Transverse colon (tissue), 4 donors: ENCODE measurements at places on chromosomes 13 and 19. TPM values are rescaled to one million over a fixed set of nuclear protein-coding genes. Genes with fewer than 3 reads are reported as not detected.

Gene ZNF540
- total RNA-seq = not detected

GRCh38 chr13:98222816-98223215 lies 45.7 kb upstream of the RNF113B start:
- no peak for DNase-seq

Gene NMRK2
- total RNA-seq = not detected

GRCh38 chr13:109779074-109779473 lies 7.3 kb downstream of the IRS2 start:
- no peak for DNase-seq

Gene PLIN5
- 6.0 TPM for total RNA-seq

Gene SOX1
- not detected for total RNA-seq

Gene HNRNPA1L2
- total RNA-seq = not detected

DNA sequence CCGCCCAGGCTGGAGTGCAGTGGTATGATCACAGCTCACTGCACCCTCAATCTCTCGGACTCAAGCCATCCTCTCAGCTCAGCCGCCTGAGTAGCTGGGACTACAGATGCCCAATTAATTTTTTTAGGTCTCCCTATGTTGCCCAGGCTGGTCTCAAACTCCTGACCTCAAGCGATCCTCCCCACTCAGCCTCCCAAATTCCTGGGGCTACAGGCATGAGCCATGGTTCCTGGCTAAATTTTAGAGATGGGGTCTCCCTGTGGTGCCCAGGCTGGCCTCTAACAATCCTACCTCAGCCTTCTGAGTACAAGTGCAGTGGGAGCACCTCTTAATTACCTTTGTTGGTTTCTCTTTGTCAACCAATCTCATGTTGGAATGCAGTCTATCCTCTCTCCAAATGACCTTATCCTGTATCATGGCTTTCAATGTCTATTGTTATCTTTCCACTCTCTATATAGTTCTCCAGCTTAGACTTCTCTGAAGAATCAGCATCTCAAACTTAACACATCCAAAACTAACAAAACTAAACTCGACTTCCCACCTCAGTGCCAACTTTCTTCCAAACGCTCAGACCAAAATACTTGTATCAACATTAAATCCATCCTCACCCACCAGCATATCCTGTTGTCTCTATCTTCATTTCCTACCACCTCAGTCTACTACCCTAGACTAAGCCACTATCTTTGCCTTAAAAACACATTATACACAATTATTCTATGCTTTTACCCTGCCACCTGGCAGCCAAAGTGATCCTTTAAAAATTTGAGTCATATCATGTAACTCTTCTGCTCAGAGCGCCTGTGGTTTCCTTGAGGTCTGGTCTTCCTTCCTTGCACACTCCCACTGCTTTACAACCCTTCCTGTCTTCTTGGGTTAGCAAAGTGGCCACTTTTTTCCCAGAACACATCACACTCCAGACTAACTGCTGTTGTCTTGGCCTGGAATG lies 6.7 kb downstream of the TPT1 start:
- no peak for DNase-seq

Gene ZNF763
- total RNA-seq = 8.2 TPM

Gene FLT3
- 0.55 TPM for total RNA-seq

GRCh38 chr19:12034620-12035019 lies 859 bp downstream of the ZNF433 start:
- no peak for DNase-seq

Gene USE1
- 18.6 TPM for total RNA-seq

DNA sequence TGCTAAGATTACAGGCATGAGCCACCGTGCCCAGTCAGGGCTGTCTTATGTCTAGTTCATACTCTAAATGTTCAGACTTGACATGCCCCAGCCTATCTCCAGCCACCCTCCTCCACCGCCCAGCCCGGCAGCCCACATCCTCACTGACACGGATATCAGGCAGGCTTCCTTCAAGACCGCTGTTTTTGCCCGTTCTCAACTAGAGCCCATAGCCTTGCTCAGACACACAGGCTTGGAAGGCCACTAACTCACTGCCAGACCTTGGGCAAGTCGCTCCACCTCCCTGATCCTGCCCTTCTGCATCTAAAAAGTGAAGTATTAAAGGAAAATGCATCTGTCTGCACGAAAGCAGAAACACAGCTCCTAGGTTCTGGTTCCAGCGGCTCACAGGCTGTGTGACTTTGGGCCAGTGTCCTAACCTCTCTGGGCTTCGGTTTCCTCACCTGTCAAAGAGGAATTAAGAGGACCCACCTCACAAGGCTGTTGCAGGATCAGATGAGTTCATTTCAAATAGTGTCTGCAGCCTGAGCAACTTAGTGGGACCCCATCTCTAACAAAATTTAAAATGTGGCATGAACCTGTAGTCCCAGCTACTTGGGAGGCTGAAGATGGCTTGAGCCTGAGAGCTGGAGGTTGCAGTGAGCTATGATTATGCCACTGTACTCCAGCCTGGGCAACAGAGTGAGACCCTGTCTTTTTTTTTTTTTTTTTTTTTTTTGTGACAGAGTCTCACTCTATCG lies 14.5 kb upstream of the CERS4 start:
- DNase-seq = peak; percentile 50

Gene RDH8
- total RNA-seq = not detected

DNA sequence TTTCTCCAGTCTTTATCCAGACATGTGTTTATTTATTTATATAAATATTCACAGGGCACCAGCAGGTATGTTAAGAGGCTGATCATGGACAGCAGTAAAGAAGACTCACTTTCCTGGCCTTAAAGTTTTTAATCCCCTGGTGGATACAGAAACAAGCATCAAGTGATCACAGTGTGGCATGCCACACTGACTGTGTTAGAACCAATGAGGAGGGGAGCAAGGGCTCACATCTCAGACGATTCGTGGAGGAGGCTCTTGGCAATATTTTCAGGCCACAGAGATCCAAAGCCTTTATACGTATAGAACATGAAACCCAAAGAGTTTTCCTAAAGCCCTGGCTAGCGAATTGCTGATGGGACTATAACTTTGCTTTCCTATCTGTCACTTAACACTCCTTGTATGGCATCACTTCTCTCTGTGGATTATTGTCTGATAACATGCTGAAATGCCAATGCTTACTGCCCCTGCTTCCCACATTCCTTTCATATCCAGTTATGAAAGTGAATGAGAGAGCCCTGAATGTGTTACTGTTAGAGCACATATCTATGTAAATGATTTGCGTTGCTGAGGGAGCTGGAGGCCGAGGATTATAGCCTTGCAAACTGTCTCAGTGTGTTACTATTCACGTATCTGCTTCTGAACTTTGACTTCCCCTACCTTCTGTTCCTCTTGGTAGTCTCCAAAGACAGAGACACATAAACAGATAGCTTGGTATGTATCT lies 37.6 kb downstream of the POLR1D start:
- DNase-seq = no peak

Gene PINLYP
- total RNA-seq = 1.1 TPM

DNA sequence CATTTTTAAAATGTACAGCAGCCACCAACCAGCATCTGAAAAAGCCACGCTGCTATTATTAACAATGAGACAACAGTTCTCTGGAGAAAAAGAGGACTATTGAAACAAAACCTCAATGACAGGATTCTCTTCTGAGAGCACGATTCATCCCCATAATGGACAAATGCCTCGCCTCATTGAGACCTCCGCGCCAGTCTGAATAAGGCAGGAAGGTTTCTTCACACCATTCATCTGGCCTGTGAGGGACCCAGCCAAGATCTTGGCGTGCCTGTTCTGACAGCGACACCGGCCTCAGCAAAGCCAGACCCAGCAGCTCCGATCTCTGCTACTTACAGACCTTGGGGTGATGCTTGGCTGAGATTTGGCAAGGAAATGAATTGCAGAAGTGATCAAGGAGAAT lies 14.8 kb downstream of the SMIM7 start:
- no peak for DNase-seq

DNA sequence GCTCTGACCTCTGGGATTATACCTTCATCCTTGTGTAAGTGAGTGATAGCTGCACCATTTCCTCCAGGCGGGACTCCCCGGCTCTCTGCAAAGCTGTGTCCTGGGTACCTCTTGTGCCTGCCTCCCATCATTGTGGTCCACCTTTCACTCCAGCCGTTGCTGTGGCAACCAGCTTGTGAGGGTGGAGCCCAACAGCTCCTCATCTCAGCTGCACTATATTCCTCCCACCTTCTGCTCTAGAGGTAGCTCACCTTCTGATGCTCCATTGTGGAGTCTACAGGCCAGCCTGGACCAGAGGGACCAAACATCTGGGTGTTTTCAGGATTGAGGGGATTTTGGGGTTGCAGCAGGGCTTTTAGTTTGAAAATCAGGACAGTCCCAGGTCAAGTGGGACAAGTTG lies 708.2 kb downstream of the UQCRFS1 start:
- DNase-seq = no peak

DNA sequence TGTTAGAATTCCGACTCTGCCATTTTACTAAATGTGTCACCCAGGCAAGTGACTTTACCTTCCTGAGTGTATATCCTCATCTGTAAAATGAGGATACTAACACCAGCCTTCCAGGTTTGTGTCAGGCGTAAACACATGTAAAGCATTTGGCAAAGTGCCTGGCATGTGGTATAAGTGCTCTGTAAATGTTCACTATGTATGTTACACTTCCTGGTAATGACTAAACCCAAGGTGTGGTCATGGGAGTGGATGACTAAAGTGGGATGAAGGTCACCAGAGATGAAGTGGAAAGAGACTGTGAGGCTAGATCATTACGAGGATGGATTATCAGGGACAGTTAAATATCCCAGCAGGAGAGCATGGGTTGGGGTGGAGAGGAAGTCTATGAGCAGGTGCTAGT lies 25.6 kb downstream of the DEDD2 start:
- peak; percentile 84 for DNase-seq

DNA sequence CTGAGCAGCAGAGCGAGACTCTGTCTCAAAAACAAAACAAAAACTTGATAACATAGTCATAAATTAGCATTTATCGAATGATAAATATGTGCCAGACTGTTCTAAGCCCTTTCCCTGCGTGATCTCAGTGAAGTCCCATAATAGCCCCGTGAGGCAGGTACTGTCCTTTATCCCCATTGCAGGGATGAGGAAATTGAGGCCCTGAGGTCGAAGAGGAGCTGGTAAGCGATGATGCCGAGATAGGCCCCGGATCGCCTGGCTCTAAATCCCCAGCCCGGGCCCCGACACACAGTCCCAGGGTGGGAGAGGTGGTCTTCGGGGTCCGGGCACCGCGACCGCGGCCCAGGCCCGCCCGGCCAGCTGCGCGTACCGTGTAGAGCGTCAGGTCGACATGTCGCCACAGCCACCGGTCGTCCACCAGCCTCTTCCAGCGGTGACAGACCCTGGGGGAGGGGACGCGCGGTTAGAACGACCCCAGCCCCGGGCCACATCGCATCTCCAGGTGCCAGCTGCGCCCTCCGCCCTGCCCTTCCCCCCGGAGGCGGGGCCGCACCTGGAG lies 625 bp downstream of the FBXL12 start:
- DNase-seq = no peak
